Stimulated activated CD4-positive, alpha-beta T cell treated with anti-CD3 and anti-CD28 coated beads, Interleukin-15, amount 100 ng/mL, for 48 hours (primary cell): ENCODE measurements at places on chromosomes 3 and 15.

DNA sequence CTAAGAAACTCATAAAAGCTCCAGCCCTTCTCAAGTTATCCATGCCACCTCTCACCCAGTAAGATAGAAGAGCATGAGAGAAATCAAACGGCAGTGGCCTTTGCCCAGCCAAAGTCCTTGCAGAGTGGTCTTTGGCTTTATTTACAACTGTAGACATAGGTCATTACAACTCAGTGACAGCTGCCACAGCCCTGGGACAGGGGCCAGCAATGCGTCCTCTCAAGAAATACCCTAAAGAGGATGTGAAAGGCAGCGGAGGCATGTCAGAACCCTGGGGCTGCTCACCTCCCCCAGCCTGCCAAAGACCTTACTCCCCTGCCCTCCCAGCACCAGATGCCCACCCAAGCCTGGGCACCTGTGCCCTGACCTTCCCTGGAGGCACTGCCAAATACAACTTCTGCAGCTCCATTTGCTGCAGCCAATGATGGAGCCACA is 6.3 kb downstream of the ACAA1 start:
- DNase-seq = no peak

DNA sequence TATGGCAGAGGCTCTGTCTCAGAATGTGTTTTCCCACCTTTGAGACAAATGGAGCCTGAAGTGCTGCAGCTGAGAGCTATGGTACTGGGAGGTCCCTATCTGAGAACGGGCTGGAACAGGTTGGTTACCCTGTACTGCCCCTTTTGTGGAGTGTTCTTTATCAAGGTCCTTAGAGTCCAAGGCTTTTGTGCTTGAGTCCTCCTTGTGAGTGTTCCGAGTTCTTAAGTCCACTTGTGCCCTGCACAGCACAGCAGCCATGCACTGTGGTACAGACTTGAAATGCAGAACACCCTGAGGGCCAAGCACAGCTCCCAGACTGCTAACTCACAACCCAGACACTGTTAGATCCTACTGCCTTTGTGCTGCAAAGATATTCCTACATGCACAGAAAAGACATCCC is 67.8 kb downstream of the ARHGAP31 start:
- DNase-seq = no peak

- DNase-seq = no peak
Observed at GRCh38 chr15:93290618-93290946, 201.6 kb upstream of the RGMA start.

- DNase-seq = no peak
Observed at GRCh38 chr3:66179793-66180192, 41.0 kb upstream of the SLC25A26 start.

DNA sequence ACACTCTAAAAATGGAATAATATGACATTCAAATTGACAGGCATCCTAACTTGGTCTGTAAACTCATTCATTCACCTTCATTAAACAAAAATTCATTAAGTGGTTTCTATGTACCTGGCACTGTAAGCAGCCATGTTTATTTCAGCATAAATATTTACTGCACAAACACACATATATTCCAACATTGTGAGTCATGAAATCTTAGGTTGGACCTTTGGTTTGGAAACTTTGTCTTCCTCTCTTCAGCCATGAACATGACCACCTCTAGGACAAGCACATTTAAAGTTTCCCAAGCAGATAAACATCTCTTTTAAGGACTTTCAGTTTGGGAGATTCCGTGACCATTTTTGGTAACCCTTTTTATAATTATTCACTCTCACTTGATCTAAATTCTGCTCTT is 131.8 kb downstream of the TPRG1 start:
- DNase-seq = no peak

- DNase-seq = no peak
Observed at GRCh38 chr15:51318382-51319150, 19.8 kb downstream of the CYP19A1 start.

DNA sequence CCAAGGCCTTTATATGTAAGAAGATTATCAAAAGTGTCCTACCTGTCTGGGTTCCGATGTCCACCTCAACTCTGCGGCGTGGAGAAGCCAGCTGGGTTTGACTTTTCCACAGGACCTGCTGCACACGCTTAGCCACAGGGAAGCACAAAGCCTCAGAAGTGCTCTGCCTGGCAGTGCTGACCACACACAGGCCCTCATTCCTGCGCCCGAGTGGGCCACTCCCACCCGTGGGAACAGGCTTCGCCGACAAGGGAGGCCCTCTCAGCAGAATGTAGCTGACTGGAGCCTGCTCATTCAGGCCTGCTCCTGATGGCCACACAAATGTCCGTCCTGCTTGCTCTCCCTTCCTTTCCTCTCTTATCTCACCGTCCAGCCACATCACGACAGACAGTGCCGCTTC is 221.4 kb upstream of the LRRN1 start:
- no peak for DNase-seq

GRCh38 chr15:80159301-80159700 is 6.5 kb downstream of the FAH start:
- DNase-seq = no peak

DNA sequence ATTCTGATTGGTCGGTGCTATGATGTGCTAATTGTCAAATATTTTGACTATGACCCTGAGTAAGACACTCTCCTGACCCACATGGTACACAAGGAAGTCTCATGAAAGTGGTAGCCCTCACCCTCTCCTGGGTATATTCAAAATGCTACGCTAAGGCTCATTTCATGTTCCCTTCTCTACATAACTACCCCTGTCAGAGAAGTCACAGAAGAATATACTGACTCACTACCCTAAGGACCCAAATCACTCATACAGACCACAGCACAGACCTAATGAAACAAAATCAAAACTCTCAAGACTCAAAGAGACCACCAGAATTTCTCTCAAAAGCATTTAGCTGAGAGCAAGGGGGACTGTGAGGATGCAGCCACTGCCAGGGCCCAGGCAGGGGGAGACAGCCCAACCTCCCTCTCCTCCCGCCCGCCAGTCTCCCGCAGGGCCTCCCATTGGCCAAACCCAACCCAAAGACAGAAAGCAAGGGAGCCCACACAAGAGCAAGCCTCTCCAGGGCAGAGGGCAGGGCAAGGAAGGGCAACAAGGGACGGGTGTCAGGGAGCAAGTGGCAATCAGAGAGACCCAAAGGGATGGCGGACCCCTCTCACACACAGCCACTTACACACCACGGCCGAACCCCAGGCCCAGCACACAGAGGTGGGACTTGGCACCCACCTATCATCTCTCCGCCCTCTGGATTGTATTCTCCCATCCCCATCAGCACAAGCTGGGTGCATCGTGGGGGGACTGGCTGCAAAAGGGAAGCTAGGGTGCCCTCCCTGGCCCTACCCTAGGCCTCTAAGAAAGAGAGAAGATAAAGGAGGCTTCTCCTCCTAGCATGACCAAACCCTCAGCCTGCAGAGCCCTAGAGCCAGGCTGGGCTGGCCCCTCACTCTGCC is 41.6 kb downstream of the MEGF11 start:
- DNase-seq = no peak

GRCh38 chr3:156332304-156332703 is 211.9 kb downstream of the KCNAB1 start:
- no peak for DNase-seq

DNA sequence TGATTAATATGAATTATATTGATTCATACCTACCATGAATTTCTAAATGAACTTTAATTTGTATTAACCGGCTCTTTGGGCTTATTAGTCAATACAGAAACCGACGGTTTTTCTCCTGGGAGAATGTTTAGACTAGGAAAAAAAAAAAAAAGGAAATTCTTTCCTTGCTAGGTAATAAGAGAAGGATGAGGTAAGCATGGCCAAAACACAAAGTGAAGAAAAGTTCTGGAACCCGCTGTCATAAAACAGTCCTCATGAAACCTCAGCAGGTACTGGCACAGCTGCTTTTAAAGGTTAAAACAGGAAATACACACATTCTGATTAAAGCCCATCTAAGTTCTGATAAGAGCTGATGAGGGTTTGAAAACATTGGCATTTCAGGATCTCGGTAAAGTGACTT is 30.8 kb upstream of the PSTPIP1 start:
- DNase-seq = no peak

DNA sequence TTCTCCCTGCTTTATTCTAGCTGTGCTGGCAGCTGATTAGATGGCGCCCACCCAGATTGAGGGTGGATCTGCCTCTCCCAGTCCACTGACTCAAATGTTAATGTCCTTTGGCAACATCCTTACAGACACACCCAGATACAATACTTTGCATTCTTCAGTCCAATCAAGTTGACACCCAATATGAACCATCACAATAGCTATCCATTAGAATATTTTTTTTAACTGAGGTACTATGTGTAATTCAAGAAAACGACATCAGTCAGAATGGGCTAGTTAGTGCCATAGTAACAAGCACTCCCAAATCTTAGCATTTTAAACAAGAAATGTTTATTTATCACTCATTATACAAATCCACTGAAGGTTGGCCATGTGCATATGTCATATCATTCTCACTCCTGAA is 723.1 kb downstream of the NR2F2 start:
- no peak for DNase-seq

DNA sequence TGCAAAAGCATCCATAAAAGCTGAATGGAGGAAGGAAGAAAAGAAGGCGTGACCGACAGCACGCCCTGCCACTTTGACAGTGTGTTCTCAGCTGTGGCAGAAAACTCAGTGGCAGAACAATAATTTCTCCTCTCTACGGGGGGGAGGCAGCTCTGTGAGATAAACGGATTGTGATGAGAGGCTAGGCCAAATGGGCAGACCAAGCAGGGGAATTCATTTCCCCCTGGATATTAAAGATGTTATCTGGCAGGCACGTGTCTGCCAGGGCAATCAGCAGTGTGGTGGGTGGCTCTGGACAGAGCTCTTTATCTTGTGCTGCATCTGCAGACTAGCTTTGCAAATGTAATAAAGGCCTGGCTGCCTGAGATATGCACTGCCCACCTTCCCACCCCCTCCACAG is 1.9 kb upstream of the RMDN3 start:
- no peak for DNase-seq

DNA sequence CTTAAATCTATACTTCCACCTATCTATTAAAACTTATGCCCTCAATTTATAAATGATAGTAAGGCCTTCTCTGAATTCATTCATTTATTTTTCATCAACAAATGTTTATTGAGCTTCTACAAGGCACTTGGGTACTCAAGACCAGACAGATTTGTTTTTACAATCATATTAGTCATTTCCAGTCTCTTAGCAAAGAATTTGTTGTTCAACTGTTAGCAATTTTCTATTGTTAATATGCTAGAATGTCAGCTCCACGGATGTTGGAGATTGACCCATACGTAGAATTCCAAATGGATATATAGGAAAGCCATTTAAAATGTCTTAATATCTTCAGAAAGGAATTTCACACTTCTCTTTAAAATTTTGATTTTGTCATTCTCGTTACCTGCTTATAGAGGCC is 36.7 kb downstream of the ZBTB38 start:
- no peak for DNase-seq

GRCh38 chr15:58440158-58440910 is 8.5 kb downstream of the LIPC start:
- DNase-seq = no peak

GRCh38 chr3:97686258-97686657 is 78.3 kb upstream of the ARL6 start:
- no peak for DNase-seq

GRCh38 chr3:71721002-71721401 is 4.2 kb downstream of the EIF4E3 start:
- no peak for DNase-seq

DNA sequence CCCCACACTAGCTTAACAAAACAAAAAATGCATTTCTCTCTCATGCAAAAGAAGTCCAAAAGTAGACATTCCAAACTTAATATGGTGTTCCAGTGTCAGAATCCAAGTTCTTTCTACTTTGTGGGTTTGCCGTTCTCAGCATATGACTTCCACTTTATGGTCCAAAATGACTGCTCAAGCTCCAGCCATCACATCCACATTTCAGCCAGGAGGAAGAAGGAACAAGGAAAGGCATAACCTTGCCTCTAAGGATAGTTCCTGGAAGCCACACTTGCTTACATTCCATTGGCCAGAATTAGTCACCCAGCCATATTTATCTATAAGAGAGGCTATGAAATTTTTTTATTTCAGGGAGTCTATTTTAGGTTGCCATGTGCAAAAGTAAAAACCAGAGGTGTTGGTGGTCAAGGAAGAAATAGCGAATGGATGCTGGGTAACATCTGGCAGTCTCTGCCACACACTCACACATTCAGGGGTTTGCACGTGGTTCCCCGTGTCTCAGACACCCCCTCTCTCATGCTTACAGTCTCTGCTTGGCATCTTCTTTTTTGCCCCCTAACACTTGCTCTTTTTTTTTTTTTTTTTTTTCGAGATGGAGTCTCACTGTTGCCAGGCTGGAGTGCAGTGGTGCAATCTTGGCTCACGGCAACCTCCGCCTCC is 69.3 kb downstream of the RPL39L start:
- no peak for DNase-seq

DNA sequence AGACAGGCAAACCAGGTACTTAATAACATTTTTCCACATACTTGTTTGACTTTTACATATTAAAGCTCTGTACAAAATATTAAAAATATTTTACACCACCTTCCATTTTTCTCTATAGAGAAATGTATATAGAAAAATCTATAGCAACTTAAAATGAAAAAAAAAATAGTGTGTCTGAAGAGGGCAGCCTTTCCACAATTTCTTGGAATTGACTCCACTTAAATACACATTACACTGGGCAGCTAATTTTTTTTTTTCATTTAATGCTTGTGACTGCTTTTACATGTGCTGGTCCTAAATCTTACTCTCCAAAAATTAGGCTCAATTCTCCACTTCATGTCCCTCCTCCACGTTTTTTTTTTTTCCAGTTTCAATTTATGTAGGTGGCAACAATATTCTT is 427.0 kb upstream of the RBMS3 start:
- DNase-seq = no peak

DNA sequence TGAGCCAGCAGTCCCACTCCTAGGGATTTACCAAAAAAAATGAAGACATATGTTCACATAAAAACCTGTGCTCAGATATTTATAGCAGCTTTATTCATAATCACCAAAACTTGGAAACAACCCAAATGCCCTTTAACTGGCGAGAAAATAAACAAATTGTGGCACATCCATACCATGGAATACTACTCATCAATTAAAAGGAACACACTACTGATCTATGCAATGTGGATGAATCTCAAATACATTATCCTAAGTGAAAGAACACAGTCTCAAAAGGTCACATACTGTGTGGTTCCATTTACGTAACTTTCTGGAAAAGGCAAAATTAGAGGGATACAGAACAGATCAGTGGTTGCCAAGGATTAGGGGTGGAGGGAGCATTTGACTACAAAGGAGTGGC is 394.5 kb downstream of the SHQ1 start:
- no peak for DNase-seq
